ENCODE measurements at places on chromosomes 2 and 18. TPM values are rescaled to one million over a fixed set of nuclear protein-coding genes. Genes with fewer than 3 reads are reported as not detected.

CRYBA2 gene
- not detected for total RNA-seq

RAD51AP2 gene
- total RNA-seq: 0.81 TPM

DNA sequence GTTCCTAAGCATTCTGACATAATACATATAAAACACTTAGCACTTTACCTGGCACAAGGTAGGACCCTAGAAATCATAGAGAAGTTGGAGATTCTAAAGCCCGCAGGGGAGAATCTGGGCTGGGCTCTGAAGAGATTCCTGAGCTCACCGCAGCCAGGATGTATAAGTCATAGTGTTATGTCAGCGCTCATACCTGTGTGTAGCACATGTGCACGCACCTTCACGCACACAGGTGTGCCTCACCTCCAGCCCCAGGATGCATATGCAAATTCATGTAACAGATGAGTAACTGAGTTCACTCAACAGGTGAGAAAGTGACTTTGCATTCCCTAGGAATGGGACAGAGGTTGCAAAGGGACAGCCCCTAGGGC lies 7.9 kb upstream of the SDC1 start:
- no peak for ATAC-seq

TMEM247 gene
- not detected for total RNA-seq

- no peak for ATAC-seq
These were observed 1179.0 kb upstream of the ACVR2A start for GRCh38 chr2:146665800-146666199.

VSNL1 gene
- total RNA-seq: 0.35 TPM

ICA1L gene
- total RNA-seq: 4.0 TPM

PDE6D gene
- total RNA-seq: 35.2 TPM
